Small intestine (tissue), 16 donors: ENCODE measurements at places on chromosomes 1 and 21. TPM values are rescaled to one million over a fixed set of nuclear protein-coding genes. Genes with fewer than 3 reads are reported as not detected.

DNA sequence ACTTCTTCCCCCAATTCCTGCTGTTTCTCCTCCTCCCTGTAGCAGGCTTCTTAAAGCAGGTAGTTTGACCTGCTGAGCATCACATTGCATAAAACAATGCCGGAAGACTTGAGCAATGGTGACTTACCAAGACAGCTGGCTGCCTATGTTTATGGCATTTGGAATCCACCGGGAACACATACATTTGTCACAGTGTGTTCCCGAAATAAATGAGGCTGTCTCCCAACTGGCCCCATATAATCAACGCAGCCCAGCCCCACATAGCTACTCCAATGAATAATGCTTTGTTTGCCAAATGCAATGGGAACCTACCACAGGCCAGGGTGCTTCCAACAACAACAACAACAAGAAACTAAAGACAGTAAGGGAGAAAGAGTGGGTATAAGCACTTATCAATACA, 186.1 kb upstream of the MAP1LC3C start:
- no peak for DNase-seq

Gene DPH2
- polyA plus RNA-seq, result 19.9 TPM

Gene LAX1
- 0.81 TPM for polyA plus RNA-seq

Gene VWA1
- 1.1 TPM for polyA plus RNA-seq

DNA sequence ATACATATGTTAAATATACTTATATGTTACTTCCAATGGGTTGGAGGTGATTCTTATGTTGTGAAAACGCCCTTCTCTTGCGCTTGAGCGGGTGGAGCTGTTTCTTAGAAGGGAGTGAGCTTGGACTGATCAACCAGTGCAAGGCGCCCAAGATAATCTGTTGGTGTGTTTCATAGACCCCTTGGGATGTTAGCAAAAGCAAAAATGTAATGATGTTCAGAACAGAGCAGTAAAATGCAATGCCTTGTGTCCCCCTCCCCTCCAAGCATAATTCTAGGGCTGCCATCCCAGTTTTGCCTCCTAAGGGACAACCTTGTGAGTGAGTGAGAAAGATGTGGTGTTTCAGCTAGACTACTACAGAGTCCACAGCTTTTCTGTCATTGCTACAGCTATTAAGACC, 6.2 kb upstream of the CD34 start:
- no peak for DNase-seq

GRCh38 chr1:184023171-184023570, 14.4 kb downstream of the COLGALT2 start:
- DNase-seq, result no peak

Gene IFNLR1
- 8.1 TPM for polyA plus RNA-seq

DNA sequence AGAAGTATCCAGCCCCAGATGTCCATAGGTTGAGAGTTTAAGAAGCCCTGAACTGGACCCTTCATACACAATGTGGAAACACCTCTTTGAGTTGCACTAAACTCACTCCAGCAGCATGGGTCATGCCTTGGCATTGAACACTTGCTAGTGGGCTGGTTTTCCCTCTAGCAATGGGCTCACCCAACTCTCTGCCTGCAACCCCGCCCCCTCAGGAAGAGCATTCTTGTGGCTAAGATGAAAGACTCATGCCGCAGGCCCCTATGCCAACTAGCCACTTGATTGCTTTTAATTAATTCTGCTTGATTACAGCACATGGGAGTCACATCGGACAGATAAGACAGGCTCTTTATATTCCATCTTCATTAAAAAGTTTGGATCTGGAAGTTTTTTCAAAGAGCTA, 136.5 kb upstream of the GJB5 start:
- DNase-seq, result no peak

Gene TBCE
- polyA plus RNA-seq, result 19.7 TPM
